Hepatocyte (in vitro differentiated cells): ENCODE measurements at places on chromosomes 13 and 19. TPM values are rescaled to one million over a fixed set of nuclear protein-coding genes. Genes with fewer than 3 reads are reported as not detected.
A peak's percentile ranks its signal among the peaks of the same experiment; 100 is the strongest.

- DNase-seq = no peak
Observed at GRCh38 chr13:34421347-34421719, 520.7 kb upstream of the NBEA start.

DNA sequence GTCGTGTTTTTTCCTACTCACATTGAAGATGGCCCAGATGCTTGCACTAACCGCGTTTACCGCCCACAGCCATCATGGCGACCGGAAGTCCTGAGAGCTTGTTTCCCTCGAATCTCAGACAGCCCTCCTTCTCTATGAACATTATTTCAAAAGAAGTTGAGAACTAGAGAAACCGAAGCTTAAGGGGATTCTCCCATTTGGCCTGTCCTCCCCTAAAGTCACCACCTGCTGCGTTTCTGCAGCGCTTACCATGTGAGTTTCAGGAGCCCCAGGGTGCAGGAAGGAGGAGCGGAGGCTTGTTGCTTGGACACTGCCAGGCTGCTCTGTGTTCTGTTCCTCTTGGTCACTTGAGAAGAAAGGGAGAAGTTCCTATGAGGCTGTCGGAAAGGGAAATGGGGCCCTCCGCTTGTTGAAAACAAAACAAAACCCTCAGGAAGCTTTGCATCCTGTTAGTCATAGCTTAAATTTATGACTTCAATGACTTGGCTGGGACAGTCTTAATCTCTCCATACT is 6.2 kb downstream of the CARD8 start:
- DNase-seq = no peak

The LINGO3 gene
- polyA plus RNA-seq = not detected in 2 replicates

- no peak for DNase-seq
Observed at GRCh38 chr13:40141859-40142555, 486.5 kb downstream of the COG6 start.

DNA sequence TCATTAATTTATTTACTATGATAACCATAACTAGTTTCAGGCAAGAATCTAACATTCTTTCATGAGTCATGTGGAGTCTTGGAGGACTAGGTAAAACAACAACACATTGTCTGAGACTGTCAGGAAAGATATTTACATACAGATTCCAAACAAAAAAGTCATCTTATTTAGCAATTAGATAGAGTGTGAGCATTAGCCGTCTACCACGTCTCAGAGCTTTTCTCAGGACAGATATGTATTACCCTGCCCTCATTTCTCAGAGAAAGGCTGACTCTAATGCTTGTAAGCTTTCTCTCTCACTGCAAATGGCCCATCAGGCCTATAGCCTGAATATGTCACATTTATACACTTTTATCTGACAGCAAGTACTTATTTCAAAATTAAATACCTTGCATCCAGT is 312.1 kb upstream of the PCDH20 start:
- DNase-seq = no peak

DNA sequence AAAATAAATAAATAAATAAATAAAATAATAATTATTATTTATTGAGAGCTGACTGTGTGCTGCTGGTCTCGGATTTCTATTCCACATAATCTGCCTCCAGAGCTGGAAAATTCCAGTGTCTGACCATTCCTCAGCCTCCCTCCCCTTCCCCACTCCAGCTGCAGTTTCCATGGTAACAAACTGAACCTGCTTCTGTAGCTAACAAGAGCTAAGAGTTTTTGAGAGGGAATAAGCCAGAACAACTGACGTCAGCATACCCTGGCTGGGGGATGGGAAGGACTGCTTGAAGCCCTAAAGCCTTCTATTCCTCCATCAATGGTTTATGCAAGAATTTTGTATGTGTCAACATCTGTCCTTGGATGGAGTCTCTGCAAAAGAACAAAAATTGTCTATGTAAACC is 26.0 kb upstream of the PEG3 start:
- no peak for DNase-seq

GRCh38 chr13:79671420-79671819 is 190.5 kb downstream of the NDFIP2 start:
- no peak for DNase-seq

DNA sequence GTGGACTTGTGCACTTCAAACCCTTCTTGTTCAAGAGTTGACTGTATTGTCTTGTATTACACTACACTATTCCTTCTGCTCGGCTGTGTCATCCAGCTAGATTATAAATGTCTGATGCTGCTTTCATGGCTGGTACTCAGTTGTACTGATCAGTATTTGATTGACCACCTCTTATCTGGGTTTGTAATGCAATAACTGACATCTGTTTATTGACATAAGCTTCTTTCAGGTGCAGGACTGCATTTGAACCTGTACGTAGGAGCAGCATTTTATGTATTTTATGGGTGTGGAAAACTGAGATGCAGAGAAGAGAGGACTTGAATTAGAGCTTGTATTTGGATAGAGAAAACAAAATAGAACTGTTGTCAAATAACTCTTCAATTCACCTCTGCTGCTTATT is 309.2 kb downstream of the FGF9 start:
- no peak for DNase-seq

DNA sequence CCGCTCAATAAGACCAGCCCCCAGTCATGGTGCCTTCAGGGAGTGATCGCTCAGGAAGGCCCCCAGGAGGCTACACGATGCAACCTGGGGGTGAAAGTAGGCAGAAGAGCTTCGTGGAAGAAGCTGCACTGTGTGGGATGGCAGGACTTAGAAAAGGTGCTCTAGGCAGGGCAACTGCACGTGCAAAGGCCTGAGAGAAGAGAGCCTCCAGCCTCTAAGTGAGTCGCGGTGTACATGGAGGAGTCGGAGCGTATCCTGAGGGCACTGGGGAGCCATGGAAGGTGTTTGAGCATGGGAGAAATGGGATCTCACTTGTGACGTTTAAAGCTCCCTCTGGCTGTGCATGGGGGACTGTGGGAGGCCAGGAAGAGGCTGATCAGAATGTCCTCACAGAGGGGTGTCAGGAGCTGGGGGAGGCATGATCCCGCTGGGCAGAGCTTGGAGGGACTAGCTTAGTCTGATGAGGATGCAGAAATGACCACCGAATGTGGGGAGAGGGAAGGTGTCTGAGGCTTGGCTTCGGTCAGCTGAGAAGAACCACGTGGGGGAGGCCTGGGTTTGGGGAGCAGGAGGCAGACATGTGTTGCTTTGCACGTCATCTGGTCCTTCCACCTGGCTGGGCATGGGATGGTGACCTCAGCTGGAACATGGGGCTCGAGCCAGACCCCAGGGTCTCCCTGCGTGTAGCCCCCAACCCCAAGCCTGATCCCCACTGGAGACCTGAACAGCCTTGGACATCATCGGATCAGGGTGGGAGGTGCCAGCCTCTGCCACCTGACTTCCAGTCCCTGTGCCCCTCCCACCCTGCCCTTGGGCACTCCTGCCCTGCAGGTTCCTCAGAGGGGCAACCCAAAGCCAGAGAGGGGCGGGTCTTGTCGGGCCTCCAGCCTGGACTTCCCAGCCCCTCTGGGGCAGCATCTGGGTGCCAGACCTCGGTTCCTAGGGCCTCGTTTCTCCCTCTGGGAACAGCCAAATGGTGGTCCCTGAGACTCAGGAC is 1.1 kb downstream of the APC2 start:
- no peak for DNase-seq

The ZNF880 gene
- 28.7 and 36.9 TPM in 2 replicates for polyA plus RNA-seq

The ZNF560 gene
- not detected in 2 replicates for polyA plus RNA-seq

The MEX3D gene
- 6.2 and 6.6 TPM in 2 replicates for polyA plus RNA-seq

The STAP2 gene
- polyA plus RNA-seq = 34.4 and 45.2 TPM in 2 replicates

The SLC25A23 gene
- polyA plus RNA-seq = 59.0 and 61.3 TPM in 2 replicates

The ZNF20 gene
- polyA plus RNA-seq = 1.2 and 2.4 TPM in 2 replicates

GRCh38 chr13:30908416-30908980 is 2.4 kb downstream of the MEDAG start:
- DNase-seq = peak; percentile 23

DNA sequence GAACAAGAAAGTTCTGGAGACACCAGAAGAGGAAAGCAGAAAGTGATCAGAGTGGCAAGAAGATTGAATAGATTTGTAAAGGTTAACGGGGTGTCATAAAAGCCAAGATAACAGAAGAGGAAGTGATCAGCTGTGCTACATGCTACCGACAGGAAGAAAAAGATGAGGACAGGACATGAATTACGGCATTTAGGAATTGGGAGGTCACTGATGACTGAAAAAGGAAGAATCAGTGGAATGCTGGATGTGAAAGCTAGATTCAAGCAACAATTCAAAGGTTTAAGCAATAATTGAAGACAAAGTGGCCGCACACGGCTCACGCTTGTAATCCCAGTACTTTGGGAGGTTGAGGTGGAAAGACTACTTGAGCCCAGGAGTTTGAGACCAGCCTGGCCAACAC is 15.1 kb downstream of the ZNF160 start:
- DNase-seq = no peak

DNA sequence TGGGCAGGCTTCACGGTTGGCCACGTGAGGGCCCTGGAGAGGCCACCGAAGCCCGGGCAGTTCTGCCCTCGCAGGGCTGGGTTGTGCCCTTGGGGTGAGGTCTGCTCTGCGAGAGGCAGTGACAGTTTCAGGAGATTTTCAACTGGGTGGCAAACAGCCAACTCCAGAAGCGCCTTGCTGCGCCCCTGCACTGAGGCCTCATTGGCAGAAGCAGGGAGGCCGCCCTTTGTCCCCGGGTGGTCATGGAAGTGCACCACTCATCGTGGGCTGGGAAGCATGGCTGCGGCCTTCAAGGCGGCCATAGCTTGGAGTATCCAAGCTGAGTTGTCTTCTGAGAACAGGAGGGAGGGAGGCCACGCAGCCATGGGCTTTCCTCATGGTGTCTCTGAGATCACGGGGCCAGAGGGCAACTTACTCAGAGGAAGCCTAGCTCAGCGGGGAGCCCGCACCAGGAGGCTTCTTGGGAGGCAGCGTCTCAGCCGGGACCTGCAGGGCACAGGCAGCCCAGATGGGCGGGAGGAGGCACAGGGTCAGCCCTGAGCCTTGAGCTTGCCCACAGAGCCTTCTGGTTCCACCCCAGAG is 14.8 kb downstream of the PLEKHJ1 start:
- no peak for DNase-seq

DNA sequence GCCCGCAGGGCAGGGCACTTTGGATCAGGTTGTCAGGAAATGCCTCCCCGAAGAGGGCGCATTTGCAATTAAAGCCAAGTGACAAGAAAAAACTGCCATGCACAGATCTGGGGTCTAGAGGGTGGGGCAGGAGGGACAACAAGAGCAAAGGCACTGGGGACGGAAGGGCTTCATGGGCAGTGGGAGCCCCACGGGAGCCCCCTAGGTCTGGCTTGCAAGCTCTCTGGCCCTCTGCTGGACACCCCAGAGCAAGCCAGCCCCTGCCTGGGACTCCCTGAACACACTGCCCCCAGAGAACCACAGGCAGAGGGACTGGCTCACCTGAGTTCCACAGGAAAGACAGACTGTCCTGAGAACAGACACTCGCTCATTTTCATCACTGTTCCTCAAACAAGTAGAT is 30.2 kb upstream of the C19orf12 start:
- no peak for DNase-seq

The SLC7A10 gene
- polyA plus RNA-seq = 4.3 and 7.3 TPM in 2 replicates

DNA sequence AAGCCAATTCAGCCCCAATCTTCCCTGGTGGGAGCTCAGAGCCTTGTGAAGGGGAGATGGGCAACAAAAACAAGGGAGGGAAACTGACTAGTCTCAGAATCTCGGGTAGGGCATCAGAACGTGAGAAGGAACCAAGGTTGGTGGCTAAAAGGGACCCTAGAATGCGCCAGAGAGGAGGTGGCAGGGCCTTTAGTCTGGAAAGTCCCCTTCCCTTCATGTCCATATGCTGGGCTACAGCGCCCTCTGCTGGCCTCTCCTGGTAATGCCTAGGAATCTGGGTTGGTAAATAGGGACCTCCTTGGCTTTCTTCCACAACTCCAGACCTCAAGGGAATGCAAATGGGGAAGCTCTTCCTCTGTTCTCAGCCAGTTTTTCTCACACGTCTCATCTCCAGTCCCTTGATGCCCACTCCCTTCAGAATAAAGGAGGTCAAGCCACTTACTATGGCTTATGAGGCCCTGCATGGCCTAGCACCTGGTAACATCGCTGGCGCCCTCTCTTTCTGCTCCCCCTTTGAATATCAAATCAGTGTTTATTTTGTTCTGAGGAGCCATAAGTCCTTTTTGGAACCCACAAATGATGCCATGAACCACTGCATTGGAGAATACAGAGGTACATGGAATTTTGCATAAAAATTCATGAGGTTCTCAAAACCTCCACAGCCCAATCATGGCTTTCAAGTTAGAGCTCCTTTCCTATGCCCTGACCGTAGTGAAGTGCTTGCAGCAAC is 1.4 kb upstream of the CCDC97 start:
- peak; percentile 93 for DNase-seq

DNA sequence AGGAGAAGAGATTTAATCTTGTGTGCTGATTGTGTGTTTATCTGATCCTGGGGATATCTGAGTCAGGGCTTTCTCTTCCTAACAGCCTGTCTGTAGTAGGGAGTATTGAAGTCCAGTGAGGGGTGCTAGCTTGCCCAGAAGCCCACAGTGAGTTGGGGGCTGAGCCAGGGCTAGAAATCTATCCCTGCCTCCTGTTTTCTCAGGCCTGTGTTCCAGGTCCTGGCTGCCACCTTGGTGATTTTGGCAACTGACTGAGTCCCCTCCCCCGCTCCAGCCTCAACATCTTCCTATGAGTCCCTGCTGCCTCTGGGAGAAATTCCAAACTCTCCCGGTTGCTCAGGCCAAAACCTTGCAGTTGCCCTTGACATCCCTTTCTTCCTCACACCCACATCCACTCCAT is 7.7 kb upstream of the NOVA2 start:
- no peak for DNase-seq

- DNase-seq = no peak
Observed at GRCh38 chr13:47929156-47929555, 71.9 kb downstream of the SUCLA2 start.

GRCh38 chr13:31242367-31242766 is 42.6 kb downstream of the B3GLCT start:
- DNase-seq = no peak

The CFD gene
- 8.2 and 11.2 TPM in 2 replicates for polyA plus RNA-seq

- DNase-seq = no peak
Observed at GRCh38 chr13:42477596-42478190, 96.3 kb upstream of the TNFSF11 start.

GRCh38 chr13:39250440-39250839 is 212.2 kb downstream of the NHLRC3 start:
- DNase-seq = no peak

DNA sequence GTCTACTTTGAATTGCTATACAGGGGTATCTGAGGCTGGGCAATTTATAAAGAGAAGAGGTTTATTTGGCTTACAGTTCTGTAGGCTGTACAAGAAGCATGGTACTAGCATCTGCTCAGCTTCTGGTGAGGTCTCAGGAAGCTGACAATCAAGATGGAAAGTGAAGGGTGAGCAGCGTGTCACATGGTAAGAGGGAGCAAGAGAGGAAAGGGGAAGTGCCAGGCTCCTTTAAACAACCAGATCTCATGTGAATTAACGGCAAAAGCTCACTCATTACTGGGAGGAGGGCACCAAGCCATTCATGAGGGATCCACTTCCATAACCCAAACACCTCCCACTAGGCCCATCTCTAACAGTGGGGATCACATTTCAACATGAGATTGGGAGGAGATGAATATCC is 222.4 kb downstream of the TDRD3 start:
- DNase-seq = no peak

DNA sequence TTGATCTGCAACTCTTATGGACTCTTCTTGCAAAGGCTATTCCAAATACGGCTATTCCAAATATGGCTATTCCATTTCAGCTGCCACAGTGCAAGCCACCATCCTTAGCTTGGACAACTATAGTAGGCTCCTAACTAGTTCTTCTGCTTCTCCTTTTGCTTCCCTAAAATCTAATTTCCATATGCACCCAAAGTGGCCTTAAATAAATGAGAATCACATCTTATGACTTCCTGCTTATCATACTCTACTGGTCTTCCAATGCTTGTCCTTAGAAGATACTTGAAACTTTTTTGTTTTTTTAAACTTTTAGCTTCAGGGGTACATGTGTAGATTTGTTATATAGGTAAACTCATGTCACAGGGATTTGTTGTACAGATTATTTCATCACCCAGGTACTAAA is 4.9 kb downstream of the UCHL3 start:
- DNase-seq = no peak
